ENCODE measurements at places on chromosomes 1 and 21.

- DNase-seq, result no peak
Measured at GRCh38 chr1:206035027-206035426, 11.3 kb upstream of the CTSE start.

DNA sequence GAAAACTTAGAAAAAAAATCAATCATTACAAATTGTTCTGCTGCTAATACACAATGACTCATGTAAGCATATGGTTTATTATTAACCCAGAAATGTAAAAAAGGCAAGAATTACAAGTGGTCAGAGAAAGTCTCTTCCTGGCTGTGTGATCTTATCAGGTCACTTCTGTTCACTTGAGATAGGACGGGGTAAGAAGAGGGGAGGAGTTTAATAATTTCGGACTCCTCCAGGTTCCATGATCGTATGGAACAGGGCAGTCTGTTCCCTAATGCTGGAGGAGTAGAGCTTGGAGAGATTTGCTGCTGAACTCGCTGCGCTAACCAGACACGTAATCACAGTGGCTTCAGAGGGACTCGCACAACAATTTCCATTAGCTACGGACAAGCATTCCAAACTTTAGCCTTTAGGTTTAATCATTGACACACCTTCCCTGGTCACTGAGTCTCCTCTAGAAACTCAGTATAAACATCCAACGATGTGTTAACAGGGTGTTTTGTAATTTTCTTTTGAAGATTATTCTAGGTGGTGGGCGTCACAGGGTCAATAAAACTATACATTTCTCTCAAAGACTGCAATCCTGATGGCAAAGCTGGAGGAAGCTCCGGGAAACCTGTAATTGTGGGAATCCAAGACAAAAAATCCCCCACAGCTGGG is 1.3 kb downstream of the CRYZ start:
- no peak for DNase-seq

DNA sequence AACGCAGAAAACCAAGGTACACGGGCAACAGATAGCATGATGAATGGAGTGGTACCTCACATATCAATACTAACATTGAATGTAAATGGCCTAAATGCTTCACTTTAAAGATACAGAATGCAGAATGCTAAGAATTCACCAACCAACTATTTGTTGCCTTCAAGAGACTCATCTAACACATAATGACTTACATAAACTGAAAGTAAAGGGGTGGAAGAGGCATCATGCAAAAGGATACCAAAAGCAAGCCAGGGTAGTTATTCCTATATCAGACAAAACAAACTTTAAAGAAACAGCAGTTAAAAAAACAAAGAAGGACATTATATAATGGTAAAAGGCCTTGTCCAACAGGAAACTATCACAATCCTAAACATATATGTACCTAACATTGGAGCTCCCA is 137.1 kb upstream of the APP start:
- no peak for DNase-seq

GRCh38 chr1:173134800-173135199 is 72.3 kb downstream of the TNFSF4 start:
- DNase-seq, result no peak

DNA sequence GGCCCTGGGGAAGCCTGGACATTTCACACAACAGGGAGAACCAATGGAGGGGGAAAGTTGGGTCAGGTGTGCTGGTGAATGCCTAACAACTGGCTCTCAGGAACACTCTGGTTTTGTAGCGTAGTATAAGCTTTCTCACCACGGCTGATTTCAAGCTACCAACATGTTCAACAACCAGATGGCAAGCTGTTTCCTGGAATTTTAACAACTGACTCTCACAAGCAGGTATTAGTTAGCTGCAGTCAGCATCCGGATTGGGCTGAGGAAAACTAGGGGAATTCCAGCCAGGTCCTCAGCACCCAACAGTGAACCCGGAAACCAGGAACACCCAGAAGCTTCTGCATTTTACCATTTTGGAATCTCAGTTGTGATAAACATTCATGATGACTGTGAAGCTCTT is 162.3 kb upstream of the CAMK1G start:
- DNase-seq, result peak; percentile 40

GRCh38 chr21:28805885-28806284 is 186.8 kb downstream of the LTN1 start:
- DNase-seq, result no peak

Data from coronary artery (tissue), 2 donors.